Renal pelvis (tissue), 12 donors: ENCODE measurements at places on chromosomes 3 and 15.

DNA sequence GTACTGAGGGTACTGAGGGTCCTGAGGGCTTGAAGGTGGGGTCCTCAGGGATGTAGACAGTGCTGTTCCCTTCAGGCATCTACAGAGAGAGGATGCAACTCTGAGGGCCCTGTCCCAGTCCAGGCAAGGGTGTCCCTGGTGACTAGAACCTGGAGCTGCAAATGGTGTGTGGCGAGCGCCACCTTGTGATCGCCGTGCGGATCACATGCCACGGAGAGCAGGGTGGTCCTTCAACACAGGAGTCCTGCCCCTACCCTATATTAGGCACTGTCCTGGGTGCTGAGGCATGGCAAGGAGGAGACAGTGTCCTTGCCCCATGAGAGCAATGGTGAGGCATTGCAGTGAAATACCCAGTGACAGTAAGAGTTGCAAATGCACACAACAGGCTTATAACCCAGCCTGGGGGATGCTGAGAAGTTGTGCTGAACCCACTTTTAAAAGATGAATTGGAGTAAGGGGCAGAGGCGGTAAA, 23.6 kb downstream of the RHCG start:
- peak; percentile 49 for DNase-seq

DNA sequence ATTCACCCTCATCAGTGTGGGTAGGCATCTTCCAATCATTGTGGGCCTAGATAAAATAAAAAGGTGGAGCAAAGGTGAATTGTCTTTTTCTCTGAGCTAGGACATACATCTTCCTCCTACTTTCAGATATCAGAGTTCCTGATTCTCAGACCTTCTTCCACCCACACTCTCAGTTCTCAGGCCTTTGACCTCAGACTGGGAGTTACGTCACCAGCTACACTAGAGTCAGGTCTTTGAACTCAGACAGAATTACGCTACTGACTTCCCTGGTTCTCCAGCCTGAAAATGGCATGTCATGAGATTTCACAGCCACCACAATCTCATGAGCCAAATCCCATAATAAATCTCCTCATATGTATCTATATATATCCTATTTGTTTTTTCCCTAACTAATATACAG, 39.0 kb downstream of the STRIT1 start:
- no peak for DNase-seq

GRCh38 chr3:37521429-37521828, 340.3 kb upstream of the CTDSPL start:
- no peak for DNase-seq

GRCh38 chr3:46389306-46389705, 17.6 kb downstream of the CCR5AS start:
- no peak for DNase-seq

- no peak for DNase-seq
Observed at GRCh38 chr3:14804835-14805780, 13.7 kb upstream of the FGD5 start.

- DNase-seq: no peak
Observed at GRCh38 chr3:152321200-152321954, 52.6 kb downstream of the MBNL1 start.

GRCh38 chr3:111594205-111594604, 941 bp downstream of the ZBED2 start:
- no peak for DNase-seq

- no peak for DNase-seq
Observed at GRCh38 chr3:110608566-110608965, 463.1 kb upstream of the NECTIN3 start.

- DNase-seq: no peak
Observed at GRCh38 chr15:83723216-83723615, 69.3 kb downstream of the ADAMTSL3 start.

DNA sequence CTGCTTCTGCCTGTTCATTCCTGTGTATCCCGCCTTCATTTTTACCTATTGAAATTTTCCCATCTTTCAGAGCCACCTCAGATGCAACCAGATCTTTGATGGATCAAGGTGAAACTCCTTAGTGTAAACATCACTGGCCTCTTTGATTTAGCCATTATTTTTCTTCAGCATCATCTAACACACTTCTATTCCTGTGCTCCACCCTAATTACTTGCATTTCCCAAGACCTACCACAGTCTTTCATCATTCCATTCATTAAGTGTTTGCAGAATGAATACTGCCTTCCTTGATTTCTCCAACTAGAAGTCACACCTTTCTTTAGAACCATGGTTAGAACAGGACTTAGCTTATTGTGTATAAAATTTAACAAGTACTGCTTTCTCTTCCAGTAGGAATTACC, 55.5 kb upstream of the SKIL start:
- no peak for DNase-seq

GRCh38 chr3:120753810-120754209, 11.3 kb downstream of the GTF2E1 start:
- DNase-seq: no peak

DNA sequence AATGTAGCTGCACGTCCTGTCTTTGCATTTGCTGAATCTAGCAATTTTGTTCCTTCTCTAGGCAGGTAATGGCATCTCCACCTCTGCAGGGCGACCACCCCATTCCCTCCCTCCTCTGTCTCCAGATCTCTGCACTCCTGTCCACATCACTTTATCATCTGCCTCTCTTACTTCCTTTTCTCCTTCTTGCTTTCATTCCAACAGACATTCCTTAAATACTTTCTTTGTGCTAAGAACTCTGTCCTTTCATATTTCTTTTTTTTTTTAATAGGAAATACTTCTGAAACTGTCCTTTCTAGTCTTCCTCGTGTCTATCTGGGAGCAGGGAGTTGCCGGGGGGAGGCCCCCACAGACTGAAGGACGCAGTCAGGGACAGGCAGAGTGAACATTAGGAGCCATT, 7.2 kb downstream of the ITIH3 start:
- DNase-seq: no peak

DNA sequence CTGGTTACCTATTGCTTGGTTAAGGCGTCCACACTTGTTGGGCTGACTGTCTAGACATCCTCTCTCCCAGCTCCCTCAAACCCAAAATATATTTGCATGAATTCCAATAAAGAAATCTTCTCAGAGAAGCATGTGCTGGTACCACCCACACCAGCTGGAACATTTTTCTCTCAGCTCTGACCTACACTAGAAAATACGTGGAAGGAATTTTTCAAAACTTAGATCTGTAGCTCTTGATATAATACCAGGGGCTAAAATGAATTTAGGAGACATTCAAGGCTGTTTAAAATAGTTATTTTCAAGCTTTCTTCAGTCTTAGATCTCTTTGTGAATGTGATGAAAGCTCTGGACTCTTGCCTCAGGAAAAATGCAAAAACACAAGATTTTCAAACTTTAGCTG, 590.4 kb downstream of the PDCD6IP start:
- DNase-seq: no peak

DNA sequence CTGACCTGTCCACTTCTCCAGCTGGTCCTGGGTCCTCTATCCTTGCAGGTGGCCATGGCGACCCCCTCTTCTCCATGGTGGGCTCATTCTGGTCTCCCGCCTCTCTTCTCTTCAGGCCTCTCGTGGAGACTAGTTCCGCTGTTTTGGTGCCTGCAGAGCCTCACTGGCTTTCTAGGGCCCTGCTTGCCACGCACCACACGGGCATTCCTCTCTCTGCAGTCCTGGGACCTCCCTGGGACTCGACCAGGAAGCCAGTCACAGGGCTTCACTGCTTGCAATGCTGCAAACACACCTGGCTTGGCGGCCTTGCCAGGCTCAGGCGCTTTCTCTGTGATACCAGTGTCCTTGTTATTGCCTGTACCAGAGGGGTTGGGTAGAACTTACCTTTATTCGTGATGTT, 9.1 kb downstream of the SLC28A1 start:
- no peak for DNase-seq

GRCh38 chr15:76753771-76754170, 151.4 kb downstream of the SCAPER start:
- DNase-seq: no peak

- DNase-seq: no peak
Observed at GRCh38 chr3:16936676-16937230, 52.0 kb downstream of the PLCL2 start.

GRCh38 chr15:83030021-83030420, 18.6 kb upstream of the C15orf40 start:
- no peak for DNase-seq
